Prostate gland (tissue), 2 donors: ENCODE measurements at places on chromosomes 7 and 10. TPM values are rescaled to one million over a fixed set of nuclear protein-coding genes. Genes with fewer than 3 reads are reported as not detected.
A peak's percentile ranks its signal among the peaks of the same experiment; 100 is the strongest.

Gene GALNT17
- 46.7 TPM for total RNA-seq

Gene SCART1
- 2.2 TPM for total RNA-seq

Gene PRKCQ
- total RNA-seq: 0.87 TPM

Gene NYAP1
- total RNA-seq: 16.9 TPM

Gene BMPER
- 4.5 TPM for total RNA-seq

- no peak for DNase-seq
These were observed 1.5 kb downstream of the CHPF2 start for GRCh38 chr7:151233804-151234203.

DNA sequence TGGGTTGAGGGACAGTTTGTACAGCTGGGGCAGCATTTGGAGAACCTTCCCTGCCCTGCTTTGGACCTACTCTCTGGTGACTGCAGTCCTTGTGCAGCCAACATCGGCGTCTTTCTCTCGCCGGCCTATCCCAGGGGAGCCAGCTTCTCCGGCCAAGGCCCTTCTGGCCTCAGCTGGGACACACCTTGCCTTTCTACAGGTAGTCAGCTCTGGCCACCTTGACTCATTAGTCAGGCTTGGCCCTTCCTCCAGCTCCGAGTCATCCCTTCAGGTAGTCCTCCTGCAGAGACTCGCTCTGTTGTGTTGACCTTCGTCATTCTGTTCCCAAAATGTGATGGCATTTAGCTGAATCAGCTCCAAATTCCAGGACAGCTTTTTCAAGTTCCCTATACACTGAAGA lies 145.0 kb upstream of the CHST15 start:
- DNase-seq: no peak

DNA sequence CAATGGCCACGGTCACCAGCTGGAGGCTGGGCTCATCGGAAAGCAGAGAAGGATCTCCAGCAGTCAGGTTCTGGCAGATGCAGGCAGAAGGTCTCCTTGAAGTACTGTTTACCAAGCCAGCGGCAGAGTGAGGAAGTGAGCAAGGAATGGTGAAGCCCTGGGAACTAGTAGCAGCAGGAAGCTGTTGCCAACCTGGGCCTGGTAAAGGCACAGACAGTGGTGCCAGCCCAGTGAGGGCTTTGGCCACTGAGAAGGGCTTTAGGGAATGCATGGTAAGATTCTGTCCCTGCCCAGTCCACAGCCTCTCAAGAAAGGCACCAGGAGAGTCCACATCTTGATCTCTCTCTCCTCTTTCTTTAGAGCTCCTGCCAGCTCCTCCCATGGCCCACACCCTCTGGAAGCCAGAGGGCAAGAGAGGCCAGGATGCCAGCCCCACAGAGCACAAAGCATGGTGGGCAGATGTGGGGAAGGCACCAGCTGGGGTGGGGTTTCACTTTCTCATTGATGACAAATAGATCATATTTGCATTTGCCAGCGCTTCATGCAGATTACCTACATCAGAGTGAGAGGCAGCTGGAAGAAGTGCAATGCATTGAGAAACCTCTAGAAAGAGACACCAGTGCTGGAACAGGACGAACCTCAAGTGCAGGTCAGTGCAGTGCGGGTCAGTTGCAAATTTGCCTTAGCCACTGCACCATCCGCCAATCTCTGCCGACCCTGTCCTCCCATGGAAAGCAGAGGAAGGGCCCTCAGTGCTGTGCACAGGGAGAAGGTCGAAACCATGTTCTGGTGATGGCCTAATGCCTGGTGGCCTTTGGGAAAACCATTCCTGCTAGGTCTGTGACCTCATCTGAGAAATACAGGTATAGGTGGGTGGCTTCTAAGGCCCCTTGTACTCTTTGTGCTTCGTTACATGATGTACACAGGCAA lies 667.8 kb upstream of the MKI67 start:
- no peak for DNase-seq

- DNase-seq: no peak
These were observed 213.1 kb downstream of the DIP2C start for GRCh38 chr10:476455-476780.

GRCh38 chr7:32937344-32938174 lies 19.7 kb upstream of the FKBP9 start:
- DNase-seq: peak; percentile 21

- no peak for DNase-seq
These were observed 274.5 kb upstream of the MGMT start for GRCh38 chr10:129192344-129193128.

- DNase-seq: no peak
These were observed 120.3 kb upstream of the PTPRZ1 start for GRCh38 chr7:121752706-121753105.

DNA sequence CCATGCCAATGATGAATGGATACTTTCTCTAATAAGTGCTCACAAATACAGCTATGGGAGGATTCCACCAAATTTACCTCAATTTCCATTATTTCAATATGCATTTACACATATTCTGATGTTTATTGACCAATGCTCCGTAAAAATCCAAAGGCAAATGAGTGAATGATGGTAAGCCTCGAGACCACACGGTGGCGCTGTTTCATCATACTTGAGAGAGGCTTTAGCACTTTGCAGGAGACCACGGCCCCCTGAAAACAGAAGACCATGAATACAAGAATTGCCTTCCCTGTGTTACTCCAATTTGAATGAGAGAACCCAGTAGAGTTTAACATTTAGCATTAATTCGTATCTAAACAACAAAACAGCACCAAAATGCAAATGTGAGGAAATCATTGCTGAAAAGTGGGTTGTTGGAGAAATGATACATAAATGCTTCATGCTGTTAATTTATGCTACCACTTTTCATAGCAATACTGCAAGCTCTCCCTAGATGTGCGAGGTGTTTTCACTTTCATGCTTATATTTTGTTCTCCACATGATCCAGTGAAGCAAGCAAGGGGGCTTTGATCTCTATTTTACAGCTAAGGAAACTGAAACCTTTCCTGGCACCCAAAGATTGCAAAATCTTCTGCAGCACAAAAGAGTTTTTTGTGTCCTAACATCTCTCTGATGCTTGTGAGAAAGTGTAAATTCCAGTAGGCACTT lies 35.4 kb downstream of the TRIL start:
- peak; percentile 61 for DNase-seq

DNA sequence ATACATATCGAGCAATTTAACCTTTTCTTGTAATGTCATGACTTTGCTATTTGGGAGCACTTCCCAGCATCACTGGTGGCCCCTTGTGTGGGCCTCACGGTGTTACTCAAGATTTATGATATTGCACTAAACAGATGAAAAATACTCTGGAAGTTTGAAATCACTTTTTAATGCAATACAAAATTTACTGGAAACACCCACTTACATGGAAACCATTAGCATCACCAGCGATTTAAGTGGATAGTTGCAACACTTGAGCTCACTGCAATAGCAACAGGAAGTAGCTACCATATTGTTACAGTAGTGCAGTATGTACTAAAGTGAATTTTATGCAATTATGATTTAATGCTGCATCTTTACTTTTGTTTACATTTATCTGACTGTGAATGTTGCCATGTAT lies 184.4 kb downstream of the MDFIC start:
- no peak for DNase-seq

- no peak for DNase-seq
These were observed 133.1 kb downstream of the CD36 start for GRCh38 chr7:80771523-80771922.

GRCh38 chr10:74099420-74099819 lies 51.2 kb downstream of the AP3M1 start:
- no peak for DNase-seq

DNA sequence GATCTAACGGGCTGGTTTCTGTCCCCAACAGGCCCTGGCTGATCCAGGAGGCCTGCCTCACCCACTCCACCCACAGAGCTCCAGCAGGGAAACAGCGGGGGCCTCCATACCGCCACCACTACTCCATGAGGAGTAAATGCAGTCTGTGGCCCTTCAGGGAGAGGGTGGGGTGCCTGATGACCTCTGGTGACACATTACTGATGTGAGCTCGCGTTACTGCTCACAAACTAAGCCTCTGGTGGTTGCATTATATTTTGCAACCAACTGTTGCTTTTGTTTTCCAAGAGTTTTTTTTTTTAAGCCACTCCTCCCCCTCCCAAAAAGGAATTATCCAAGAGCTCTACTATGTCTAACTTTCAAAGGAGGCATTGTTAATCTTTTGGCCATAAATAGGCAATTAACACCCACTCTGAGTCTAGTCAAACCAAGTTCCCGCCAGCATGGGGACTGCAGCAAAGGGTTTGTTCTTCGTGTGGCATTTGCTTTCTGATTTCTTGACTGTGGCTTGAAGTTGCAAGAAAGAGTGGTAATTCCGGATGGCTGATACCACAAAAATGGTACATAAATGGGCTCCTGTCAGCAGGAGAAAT lies 72.6 kb downstream of the FAM53B start:
- DNase-seq: no peak

DNA sequence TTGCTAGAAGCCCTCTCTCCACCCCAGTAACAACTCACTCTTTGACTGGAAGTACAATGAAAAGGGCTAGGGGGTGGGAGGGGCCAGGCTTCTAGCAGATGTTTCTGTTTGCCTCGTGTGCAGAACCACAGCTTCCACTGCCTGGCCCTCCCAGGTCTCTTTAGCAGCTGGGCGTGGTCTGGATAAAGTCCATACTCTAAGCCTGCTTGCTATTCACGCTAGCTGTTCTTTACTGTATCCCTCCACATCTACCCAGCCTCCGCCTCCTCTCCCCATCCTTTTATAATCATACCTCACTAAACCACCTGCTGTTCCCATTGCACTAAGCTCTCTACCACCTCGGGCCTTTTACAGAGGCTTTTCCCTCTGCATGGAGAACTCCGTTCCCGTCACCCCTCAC lies 288.8 kb downstream of the CAMK1D start:
- DNase-seq: no peak

- no peak for DNase-seq
These were observed 102.9 kb upstream of the NFE2L3 start for GRCh38 chr7:26049081-26049480.

GRCh38 chr10:111233439-111233838 lies 156.6 kb downstream of the ADRA2A start:
- DNase-seq: no peak

DNA sequence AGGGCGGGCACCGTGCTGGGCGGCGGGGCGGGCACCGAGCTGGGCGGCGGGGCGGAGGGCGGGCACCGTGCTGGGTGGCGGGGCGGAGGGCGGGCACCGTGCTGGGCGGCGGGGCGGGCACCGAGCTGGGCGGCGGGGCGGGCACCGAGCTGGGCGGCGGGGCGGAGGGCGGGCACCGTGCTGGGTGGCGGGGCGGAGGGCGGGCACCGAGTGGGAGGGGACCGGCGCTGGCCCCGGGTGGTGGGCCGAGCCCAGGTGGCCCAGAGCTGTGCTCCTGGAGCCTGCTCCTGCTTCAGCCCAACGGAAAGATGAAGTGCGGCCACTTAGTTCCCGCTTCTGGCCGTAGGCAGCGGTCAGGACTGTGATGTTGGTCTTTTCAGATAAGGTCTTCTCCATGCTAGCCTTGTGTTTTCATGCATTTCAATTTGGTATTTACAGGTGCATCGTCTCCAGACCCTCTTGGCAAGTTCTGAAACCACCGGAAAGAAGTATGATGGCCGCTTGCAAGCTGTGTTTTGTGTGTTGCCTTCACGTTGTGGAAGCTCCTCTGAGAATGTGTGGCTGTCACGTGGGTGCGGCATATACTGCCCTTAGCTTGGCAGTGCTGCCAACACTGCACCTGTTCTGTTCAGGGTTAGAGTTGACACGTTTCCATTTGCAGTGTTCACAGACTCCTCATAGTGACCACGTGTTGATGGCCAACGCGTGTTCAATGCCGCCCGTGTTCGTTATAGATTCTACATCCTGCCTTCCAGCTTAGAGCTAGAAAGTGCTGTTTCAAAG lies 25.2 kb downstream of the IQCE start:
- no peak for DNase-seq

DNA sequence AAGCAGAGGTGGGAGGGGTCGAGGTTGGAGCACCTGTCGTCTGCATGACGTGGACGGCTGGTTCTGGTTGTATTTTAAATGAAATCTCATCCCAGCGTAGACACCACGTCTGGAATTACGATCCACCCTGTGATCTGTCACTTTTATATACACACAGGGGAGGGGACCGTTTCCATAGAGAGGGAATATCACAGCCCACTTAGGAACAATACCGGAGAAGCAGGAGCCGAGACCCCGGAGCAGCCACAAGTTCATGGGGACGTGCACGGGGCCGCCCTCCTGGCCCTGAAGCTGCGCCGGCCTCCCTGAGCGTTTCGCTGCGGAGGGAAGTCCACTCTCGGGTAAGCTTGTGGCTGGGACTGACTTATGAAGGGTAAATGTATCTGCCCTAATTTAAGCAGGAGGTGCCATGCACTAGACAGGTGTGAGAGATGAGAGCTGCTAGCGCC lies at the start of gene UCN3:
Gene UCN3 (plus strand): TSS at position 77 of the 449 bp plus-strand sequence. CDS start 8,755 bp downstream, outside the sequence.
- DNase-seq: no peak

DNA sequence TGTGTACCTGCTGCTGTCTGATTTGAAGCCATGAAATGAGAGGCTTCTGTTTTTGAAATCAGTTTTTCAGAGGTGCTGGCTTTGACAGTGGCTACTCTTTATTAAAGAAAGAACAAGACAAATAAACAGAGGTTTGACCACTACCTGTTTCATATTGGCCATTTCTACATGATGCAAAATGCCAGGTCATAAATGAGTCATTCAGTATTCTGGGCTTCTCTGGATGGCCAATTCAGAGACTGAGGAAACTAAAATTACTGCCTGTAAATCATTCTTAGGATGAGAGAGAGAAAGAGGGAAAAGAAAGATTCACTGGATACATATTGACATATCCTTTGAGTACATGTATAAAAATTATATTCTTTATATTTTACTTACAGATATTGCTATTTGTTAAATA lies 303.3 kb upstream of the ETV1 start:
- no peak for DNase-seq

- no peak for DNase-seq
These were observed 26.0 kb downstream of the PRSS2 start for GRCh38 chr7:142796501-142797390.

DNA sequence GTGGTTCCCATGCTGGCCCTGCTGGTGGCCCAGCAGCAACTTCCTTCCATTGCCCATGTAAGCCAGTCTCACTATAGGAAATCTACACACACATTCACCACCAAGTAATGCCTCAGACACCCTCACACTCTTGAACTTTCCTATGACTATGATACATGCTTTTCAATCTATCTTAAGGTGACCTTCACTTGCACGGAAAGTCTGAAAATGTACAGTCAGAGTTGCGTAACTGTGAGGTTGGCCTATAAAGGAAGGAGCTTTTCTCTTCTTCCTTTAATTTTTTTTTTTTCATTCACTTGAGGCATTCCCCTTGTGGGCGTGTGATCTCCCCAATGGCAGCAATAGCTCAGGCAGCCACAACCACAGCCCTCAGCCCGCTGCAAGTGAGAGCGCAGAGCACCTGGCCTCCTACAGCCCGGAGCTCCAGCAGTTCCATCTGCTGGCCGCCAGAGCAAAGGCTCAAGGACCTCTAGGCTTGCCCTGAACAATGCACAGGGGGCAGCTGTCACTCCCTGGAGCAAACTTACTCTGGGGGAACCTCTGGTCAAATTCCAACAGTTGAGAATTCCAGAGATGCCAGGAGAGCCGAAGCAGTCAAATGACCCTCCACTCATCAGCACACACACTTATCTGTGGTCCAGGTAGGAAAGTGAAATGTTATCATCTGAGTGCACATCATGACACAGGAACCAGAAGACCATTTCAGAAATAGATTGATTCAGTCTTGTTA lies 123.1 kb upstream of the ADO start:
- no peak for DNase-seq
